ENCODE measurements at places on chromosomes 12 and 14.

GRCh38 chr12:59393506-59393905, 202.3 kb upstream of the SLC16A7 start:
- DNase-seq = no peak

DNA sequence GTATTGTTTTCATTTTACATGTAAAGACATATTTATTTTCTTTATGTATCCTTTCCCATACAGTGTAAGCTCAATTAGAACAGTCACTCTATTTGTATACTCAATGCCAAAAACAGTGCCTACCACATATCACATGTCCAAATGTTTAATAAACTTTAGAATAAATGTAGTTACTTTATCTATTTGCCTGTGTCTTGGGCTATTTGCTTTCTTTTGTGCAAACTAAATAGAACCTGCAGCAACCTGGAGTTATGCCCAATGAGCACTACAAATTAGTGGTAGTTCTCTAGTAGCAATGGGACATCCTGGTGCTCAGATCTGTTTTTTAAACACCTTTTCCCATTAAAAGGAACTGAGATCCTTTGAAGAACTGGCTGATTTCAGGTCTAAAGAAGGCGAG, 186.7 kb downstream of the PPFIA2 start:
- DNase-seq = no peak

GRCh38 chr12:22285846-22286245, 48.7 kb downstream of the ST8SIA1 start:
- DNase-seq = no peak

DNA sequence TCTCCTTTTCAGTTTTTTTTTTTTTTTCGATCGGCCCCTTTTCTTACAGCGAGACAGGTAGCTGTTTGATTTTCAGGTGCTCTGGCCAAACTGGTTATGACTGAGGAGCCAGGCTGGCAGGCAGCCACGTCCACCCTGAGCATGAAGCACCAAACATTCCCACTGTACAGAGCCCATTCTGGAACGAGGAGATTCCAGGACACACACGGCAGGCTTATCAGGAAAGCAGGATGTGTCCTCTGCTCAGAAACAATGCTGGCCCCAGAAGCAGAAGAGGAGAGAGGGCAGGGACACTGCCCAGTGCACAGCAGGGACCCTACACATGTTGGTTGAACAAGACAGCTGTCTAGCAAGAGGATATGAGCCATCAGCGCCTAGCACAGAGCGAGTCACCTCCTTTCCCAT, 3.7 kb upstream of the KRT2 start:
- DNase-seq = no peak

GRCh38 chr14:68346556-68347343, 446.1 kb downstream of the ZFP36L1 start:
- no peak for DNase-seq

DNA sequence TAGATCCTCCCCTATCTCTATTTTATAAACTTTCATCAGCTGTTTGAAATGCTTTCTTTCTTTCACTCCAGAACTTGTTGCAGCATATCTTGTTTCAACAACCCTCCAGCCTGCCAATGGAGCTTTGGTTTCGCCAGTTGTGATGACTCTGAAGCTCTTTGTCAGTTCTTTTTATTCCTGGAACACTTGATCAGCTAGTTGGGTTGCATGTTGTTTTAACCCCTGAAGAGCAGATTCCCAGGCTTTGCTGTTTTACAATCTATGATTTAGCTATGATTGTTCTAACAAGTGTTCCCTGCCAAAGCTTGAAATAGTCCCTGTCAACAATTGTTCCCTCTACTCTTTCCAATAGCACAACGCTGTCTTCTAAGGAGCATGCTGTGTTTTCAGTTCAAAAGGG, 50.6 kb upstream of the FUT8 start:
- DNase-seq = no peak

DNA sequence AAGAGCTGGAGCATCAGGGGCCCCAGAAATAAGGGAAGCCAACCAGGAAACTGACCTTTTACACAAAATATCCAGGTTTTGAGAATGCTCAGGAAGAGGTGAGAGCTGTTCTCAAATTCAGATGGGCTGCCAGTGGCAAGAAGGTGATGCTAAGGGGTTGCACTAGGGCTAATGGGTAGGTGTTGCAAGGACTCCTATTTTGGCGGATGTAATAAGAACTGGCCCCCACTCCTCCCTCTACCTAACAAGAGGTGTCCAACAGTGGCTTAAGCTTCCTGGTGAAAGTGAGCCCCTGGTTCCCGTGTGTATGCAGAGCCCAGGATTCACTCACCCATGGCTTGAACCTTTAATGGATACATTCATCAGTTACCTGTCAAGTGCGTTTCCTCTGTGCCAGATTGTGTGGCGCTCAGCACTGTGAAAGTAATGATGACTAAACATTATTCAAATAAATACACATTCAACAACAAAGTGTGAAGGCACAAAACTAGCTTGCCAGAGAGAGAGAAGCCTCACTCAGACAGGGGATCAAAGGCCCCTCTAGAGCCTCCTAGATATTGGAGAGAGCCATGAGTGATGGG, 705 bp upstream of the CHGA start:
- DNase-seq = no peak

GRCh38 chr12:5522432-5523335, 90.8 kb downstream of the NTF3 start:
- DNase-seq = no peak

DNA sequence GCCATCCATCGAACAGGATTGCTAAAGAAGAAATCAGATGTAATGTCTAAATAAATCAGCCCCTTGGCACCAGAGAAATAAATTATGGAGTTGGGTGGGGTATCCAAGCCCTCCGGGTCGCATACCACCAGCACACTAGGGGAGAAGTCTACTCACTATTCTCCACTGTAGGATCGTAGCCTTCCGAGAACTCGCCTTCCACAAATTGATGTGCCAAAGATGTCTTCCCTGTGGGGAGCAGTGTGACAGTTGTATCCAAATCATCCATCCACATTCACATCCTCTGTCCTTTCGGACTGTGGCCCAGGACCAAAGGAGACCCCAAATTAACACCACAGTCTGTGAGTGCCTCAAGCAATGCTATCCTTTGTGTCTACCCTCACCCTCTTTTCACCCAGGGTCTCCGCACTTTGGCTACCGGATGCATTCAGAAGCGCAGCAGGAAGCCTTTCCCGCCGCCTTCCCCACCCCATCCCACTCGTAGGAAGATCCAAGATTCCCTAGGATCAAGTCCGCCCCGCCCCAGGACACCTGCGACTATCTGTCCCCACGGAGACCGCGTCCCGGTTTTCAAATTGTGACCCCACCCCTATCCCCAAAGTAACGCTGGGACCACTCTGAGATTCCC, 786 bp downstream of the RHEBL1 start:
- DNase-seq = no peak

- no peak for DNase-seq
Observed at GRCh38 chr14:54651649-54652048, 84.7 kb downstream of the SAMD4A start.

- DNase-seq = no peak
Observed at GRCh38 chr12:2490831-2491230, 303.9 kb upstream of the FKBP4 start.

GRCh38 chr12:63410197-63410596, 258.1 kb downstream of the DPY19L2 start:
- no peak for DNase-seq

DNA sequence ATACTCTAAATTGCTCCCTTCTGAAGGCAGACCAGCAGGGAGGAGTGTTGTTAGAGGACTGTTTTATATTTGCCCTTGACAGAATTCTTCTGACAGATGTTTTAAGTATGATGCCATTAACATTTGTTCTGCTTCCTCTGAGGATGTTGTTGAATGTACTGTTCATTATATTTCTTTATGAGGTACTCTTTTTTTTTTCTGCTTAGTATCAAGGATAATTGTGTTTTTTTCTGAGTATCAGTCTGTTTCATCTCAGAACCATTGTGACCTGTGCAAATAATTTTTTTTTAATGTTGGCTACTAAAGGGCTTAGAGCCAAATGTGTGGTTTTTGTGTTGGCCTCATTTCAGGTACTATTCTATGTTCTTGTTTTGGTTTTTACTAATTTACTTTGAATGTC, 10.6 kb downstream of the METAP2 start:
- no peak for DNase-seq

- DNase-seq = no peak
Observed at GRCh38 chr14:63288853-63289252, 29.9 kb downstream of the GPHB5 start.

GRCh38 chr14:86912709-86913108, 1080.3 kb downstream of the GALC start:
- DNase-seq = no peak

GRCh38 chr14:47207617-47208016, 467.8 kb downstream of the MDGA2 start:
- no peak for DNase-seq

DNA sequence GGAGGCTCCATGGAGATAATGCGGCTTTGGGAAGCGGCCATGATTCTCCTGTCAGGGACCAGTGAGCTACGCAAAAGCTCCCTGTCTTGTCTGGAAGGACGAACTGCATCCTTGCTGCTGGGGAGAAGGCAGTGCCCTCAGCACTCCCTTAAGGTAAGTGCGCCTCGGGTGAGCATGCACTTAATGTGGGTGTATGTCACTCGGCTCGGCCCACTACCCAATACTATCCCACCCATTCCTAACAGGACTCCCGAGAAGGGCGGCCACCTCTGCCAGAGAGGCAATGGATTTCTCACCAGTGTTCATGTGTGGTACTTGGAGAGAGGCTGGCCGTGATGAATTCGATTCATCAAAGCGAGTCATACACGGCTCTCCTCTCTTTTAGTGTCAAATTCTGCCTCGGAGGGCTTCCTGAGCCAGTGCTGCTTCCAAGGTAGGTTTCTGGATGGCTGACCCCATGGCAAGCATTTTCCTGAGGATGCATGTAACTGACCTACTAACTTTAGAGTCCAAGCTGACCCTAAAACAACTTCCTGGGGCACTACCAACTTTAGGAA, 151.7 kb upstream of the RTL1 start:
- DNase-seq = no peak

DNA sequence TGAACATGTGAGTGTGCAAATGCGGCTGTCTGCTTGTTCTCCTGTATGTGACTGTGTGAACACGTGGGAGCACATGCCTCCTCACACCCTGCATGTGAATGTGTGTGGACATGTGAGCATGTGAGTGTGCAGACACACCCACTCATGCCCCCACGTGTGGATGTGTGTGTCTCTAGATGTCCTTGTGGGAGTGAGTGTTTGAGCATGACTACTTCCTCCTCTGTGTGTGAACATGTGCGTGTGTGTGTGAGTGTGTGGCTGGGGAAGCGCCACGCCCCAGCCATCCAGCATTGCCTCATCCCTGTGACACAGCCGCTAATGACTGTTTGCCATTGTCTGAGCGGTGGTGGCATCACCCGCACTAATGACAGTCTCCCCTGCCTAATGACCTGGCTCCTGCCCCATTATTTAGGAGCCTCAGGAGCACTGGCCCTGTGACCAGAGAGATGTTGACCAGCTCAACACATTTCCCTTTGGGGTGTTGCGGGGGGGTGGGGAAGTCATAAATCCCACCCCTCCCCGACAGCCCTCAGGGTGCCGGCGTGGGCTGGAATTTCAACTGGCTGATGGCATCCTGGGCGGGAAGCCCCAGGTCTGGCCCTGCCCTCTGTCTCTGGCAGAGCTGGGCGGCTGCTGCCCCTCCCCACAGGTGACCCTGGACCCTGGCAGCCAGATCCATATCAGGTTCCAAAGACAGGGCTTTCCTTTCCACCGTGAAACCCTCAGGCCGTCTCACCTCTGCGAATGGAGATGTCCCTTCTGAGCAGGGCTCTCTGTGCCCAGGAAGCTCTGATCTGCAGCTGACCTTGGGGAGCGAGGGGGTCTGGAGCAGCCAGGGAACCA, 11.5 kb upstream of the KRT80 start:
- DNase-seq = no peak

DNA sequence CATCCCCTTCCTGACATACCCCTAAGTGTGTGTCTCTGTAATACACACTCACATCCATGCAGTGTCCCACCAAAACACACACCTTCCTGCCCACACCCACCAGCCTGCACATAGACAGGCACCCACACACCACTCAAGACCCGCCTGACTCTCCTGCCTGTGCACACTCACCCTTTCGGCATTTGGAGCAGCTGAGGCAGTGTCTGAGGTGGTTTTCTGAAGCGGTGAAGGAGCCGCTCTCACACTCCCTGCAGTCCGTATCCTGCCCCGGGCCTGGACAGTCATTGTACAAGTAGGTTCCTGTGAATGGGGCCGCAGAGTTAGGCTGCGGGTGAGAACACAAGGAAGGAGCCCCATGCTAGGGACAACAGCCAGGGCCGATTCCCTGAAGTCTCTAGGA, 8.3 kb downstream of the TNFRSF1A start:
- no peak for DNase-seq

DNA sequence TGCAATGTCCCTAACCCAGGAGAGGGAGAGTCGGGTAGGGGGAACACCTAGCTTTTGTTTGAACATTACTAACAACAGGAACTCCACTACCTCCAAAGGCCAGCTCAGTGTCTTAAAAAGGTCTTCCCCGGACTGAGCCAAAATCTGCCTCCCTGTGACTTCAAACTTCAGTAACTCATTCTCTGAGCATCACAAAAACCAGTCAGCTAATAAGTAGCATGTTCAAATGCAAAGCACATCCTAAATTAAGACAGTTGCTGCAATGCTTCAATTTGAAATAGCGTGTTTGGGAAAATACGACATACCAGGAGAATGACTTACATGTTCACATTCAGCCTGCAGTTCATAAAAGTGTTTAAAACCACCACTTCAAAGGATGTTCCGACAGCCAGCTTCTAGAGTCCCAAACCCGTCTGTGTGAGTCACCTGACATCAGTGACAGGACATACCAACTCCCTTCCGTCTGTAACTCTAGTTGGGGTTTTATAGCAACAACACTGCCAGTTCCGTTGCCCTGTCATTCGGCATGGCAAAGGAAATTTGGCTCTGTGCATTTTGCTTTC, 13.0 kb downstream of the ZFP36L1 start:
- no peak for DNase-seq

GRCh38 chr14:41385797-41386196, 220.9 kb upstream of the LRFN5 start:
- DNase-seq = no peak

DNA sequence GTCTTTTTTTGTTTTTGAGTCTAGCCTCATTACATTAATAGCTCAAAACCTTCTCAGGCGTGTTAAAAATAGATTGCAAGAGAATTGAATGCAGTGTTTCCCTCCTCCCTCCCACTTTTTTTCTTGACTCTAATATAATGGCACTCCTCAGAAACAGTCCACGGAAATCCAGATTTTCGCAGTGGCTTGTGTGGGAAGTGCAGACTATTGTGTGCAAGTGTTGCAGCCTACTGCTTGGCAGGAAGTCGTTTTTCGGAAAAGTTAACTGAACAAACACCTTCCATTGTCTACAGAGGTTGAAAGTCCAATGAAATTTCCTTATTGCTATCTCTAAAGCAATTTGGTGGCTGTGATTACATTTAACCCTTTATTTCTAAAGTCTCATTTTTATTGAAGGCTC, 147.9 kb upstream of the E2F7 start:
- DNase-seq = no peak
